ENCODE measurements at places on chromosomes 3 and 15.

- DNase-seq: no peak
Measured at GRCh38 chr3:66115858-66116654, 77.3 kb upstream of the MAGI1 start.

GRCh38 chr3:100316641-100317069 lies 17.9 kb upstream of the NIT2 start:
- DNase-seq: peak; percentile 67

DNA sequence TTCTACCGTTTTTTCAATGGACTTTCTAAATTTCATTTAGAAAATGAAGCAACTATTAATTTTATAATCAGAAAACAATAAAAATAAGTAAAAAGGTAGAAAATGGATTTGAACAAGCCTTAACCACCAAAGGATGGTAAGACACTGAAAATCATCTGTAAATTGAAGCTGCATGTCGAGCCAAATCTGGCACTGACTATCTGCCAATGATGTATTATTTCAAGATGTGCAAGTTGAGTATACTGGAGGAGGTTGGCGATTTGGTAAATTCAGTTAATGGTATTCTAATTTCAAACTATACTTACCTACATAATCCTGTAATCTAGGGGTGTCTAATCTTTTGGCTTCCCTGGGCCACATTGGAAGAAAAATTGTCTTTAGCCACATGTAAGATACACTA lies 93.5 kb downstream of the FMN1 start:
- DNase-seq: no peak

- DNase-seq: no peak
Measured at GRCh38 chr15:56982987-56983386, 64.5 kb downstream of the TCF12 start.

DNA sequence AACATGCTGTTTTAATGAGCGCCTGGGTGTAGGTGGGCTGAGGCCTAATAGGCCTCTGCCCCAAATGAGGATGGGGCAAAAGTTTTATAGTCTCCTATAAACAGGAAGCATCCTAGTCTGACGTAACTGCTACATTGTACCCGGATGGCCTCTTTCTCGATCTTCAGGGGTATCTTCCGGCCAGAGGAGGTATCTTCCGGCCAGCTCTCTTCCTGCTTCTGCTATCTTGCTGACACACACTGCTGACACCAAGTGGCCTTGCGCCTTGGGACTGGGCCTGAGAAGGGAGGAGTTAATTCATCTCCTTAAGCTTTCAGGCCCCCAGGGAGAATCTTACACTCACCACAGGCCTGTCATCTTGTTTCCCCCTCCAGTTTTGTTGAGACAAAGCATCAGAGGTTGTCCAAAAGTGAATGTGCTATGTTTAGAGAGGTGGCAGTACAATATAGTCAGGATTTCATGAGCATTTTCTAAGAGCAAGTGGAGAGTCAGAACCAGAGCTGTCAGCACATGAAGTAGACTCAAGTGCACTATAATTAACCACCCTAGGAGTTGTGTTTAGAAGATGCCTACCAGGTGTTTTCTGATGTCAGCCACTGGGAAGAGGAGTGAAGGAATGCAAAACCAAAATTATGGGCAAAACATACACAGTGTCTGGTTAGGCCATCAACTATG lies 15.6 kb upstream of the IGSF10 start:
- DNase-seq: no peak

GRCh38 chr15:71529361-71529760 lies 281.0 kb upstream of the NR2E3 start:
- no peak for DNase-seq

DNA sequence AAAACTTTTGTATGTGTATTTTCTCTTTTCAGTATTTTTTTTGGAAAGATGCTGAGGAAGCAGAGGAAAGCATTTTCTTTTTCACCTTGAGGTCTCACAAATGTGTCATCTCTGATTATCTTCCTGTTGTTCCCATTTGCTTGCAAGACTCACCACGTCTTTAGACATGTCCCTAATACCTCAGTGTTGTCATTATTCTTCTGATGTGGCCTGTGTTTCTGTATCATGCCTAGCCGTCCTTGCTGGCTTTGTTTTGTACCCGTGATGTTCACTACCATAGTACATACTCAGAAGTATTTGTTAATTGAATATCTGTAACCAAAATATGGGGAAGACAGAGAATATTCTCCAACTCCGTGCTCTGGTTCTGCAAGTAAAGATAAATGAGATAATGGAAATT lies 5.0 kb upstream of the P2RY14 start:
- no peak for DNase-seq

DNA sequence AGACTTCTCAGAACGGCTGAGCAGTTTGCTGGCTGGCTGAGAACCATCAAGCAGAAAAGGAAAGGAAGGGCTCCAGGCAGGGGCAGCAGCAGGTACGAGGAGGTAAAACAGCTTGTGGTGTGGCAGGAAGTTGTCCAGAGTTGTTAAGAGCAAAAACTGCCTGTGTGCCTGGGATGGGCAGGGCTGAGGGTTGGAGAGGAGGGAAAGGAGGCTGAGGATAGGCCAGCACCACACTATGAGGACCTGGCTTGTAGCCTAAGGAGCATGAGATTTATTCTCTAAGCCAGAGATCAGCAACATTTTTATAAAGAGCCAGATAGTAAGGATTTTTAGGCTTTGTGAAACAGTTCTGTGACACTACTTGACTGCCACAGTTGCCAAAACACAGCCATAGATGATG lies 8.0 kb downstream of the IGSF10 start:
- no peak for DNase-seq

DNA sequence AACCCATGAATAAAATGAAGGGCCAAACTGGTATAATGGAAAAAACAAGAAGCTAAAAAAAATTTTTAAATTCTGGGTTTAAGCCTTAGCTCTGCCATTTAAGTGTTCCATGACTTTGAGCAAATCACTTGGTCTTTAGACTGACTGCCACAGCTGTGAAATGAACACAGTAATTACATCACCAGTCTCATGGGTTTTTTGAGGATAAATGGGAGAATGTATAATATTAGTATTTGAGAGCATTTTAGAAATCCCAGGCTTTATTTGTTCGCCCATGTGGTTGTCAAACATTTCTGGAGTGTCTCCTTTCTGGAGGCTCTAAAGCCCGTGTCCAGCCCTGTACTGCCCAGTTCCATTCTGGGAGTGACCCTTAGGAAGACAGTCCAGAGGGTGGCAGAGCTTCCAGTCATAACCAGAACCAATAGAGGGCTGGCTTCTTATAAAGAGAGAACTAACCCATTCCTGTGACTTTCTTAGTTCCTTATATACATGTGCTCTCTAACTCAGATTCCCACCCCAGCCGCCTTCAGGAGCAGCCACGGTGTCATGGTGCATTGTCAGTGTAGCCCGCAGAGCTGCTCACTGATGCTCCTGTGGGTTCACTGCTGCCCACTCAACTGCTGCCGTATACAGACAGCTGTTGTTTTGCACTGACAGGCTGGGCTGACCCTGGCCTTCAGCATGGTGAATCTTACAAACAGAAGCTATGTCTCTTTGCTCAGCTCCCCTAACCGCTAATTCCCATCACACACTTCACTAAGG lies 44.7 kb downstream of the BOC start:
- DNase-seq: no peak

GRCh38 chr15:32105258-32106241 lies 75.2 kb downstream of the CHRNA7 start:
- no peak for DNase-seq

DNA sequence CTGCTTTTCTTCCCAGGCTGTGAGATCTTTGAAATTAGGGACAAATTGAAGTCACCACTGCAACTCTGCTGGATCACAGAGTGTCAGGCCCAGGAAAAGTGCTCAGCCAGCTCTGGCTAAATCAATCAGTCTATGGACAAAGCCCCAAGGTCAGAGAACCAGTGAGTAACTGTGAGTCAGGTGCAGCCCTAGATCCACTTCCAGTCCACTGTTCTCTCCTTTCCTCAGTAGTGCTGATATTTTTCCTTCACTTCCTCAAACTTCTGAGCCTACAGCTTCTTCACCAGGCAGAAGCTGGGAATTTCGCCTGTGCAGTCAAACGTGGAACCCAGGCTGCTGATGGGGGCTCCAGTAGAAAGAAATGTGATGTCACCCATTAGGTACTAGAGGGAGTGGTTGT lies 75.1 kb upstream of the TRIM42 start:
- no peak for DNase-seq

- DNase-seq: no peak
Measured at GRCh38 chr15:95825208-95825607, 505.3 kb upstream of the NR2F2 start.

- DNase-seq: no peak
Measured at GRCh38 chr3:103167850-103168249, 733.0 kb downstream of the ZPLD1 start.

- DNase-seq: no peak
Measured at GRCh38 chr15:86829245-86829644, 749.6 kb downstream of the AGBL1 start.

GRCh38 chr15:69755551-69756310 lies 303.1 kb downstream of the RPLP1 start:
- DNase-seq: no peak

DNA sequence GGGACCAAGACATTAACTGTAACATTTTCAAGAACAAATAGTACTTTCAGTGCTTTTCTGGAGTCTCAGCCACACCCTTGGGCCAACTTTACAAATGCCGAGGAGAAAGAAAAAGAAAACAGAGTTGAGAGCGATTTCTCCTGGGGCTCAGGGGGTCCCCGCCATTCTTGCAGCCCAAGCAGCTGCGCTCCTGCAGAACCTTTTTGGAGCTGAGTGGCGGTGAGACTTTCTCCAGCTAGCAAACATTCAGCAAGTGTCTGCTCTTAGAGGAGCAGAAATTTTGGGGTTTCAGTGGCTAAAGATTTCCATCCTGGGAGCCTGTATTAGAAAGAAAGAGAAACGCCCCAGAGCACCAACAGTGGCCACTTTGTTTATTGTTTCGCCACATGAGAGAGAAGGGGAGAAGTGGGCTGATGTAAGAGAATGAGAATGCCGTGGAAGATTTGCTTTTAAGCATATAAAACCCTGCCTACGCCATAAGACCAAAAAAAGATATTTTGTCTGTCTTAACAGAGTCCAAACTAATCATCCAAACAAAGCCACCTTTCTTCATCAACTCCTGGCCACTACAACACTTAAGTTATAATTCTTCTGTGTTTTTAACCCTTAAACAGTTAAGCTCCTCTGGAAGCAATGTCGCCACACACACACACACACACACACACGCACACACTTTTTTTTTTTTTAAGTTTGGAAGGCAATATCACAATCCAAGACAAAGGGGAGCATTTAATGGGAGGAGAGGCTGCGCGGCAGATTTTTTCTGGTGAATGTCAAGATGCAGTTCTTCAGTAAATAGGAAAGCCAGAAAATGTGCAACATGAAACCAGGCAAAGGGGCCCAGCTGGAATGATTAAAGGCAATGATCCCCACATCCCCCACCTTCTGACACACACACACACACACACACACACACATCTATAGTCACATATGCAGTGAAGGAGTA lies 19.2 kb downstream of the EID1 start:
- no peak for DNase-seq

DNA sequence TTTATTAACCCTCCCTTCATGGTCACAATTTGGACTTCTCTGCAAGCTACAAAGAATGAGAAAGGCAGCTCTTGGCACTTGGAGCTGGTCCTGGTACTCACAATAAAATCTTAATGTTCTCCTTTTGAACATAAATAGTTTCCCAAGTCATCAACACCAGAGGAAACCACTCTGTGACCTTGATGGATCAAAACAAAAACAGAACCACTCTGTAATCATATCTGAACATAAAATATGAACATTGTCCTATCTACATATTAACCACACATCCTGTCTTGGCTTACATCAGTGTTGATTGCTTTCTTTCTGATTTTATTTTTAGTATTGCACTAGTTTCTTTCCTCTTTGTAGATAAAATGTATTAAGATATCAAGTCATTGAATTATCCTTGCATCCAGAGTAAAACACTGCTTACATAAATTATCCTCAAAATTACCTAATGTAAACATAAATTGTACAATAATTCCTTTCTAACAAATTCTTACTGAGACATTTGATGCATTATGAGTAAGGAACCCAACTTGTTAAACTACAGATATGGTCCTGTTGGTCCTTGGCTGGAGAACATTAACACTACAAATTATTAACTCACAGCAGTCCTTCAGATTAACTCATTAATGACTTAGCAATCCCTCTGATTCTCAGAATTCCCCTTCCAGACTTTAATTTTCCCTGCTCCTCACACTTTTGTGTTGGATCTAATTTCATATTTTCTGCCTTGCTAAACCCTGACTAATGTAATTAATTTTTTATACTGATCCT lies 860.5 kb downstream of the DIPK2A start:
- DNase-seq: no peak

- DNase-seq: no peak
Measured at GRCh38 chr3:99943931-99944761, 126.5 kb downstream of the CMSS1 start.

DNA sequence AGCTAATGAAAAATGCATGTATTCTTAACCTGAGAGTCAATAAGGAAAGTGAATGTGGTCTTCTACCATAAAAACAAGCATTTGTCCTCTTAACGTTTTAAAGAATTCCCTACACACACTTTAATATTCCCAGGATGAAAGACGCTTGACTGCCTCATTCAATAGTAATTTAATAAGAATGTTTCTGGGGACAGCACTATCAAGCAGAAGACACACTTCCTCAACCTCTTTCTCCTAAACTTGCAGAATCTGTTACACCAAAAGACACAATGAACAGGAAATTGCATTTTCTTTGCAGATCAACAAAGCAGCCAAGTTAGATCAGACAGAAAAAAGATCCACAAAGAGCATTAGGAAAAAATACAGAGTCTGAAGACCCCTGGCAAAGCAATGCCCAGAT lies 97.7 kb downstream of the PLCH1 start:
- no peak for DNase-seq

GRCh38 chr3:125232401-125232800 lies 19.9 kb upstream of the SLC12A8 start:
- DNase-seq: no peak

DNA sequence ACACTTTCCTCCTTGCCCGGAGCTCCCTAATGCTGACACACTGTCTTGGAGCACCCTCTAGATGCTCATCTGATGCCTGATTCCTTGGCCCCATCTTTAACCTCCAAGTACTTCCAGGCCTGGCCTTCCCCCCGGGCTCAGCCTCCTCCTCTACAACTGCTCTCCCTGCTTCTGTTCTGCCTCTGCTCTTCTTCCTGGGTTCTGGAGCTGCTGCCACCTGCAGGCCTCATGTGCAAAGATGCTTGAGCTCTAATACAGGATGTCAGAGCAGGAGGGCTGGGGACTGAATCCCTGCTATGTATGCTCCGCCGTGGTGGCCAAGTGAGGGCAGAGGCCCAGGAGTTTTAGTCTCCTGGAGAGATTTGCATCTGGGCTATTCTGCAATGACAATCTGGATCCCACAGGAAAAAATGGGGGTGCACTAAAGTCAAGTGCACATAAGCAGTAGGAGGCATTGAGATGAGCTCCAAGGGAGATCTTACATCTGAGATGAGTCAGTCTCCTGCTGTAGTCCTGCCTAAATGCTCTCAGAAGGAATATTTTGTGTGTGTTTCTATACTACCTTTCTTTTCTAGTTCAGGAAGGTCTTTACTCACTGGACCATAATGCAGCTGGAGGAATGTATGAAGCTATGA lies 296.3 kb downstream of the UACA start:
- DNase-seq: peak; percentile 23

DNA sequence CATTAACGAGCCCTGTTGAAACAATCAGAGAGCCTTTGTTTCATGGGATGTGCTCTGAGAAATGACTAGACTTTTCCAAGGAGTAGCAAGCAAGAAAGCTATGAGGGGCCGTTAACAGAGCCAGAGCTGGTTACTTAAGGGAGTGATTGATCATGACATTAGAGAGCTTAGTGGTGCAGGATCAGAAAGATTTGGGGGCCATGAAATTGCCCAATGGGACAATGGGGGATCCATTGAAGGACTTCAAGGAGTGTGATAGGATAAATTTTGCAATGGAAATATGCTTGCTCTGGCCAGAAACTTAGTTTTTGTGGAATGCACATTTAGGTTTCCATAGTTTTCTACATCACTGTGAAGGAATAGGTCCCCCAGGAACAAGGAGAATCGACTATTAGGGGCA lies 45.6 kb downstream of the LRRC3B start:
- DNase-seq: no peak
